ENCODE measurements at places on chromosomes 16 and 17.

GRCh38 chr16:424033-424622 lies 1.3 kb upstream of the RAB11FIP3 start:
- H3K36me3 ChIP-seq = peaks cover 5% of the 10 kb centered on the region
- peaks cover 19% of the 10 kb centered on the region for H3K27me3 ChIP-seq
- DNase-seq = no peak
- H3K4me1 ChIP-seq = peaks cover 20% of the 10 kb centered on the region

GRCh38 chr17:57466017-57466471 lies 209.7 kb downstream of the MSI2 start:
- peak overlapping the region; percentile 68 for H3K27ac ChIP-seq
- peaks cover 48% of the 10 kb centered on the region for H3K4me1 ChIP-seq
- H3K36me3 ChIP-seq = peaks cover 17% of the 10 kb centered on the region
- H3K27me3 ChIP-seq = no peaks in the 10 kb centered on the region
- DNase-seq = no peak
- no peak overlapping the region for H3K4me3 ChIP-seq

- DNase-seq = no peak
- H3K27ac ChIP-seq = no peak overlapping the region
- H3K36me3 ChIP-seq = no peaks in the 10 kb centered on the region
- peaks cover 91% of the 10 kb centered on the region for H3K27me3 ChIP-seq
- H3K4me3 ChIP-seq = peak overlapping the region; percentile 82
- H3K4me1 ChIP-seq = peaks cover 5% of the 10 kb centered on the region
Measured at GRCh38 chr17:52156576-52157570, 1.6 kb downstream of the CA10 start.

DNA sequence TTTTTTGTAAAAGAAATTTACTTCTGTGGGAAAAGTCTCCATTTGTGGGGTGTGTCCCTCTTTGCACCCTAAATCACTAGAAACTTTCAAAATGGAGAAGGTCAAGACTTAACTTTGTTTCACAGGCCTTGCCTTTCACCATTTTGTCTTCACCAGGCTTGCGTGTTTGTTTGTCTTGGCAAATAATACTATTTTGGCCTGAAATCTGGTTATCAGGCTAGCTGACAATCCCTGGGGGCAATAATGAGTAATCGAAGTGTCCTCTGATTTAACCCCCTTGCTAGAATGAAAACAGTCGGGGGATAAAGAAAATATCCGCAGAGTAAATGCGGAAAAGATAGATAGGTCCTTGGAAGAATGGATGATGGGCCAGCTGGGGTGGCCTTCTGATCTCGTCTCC lies 34.5 kb downstream of the SLC39A11 start:
- H3K4me3 ChIP-seq = no peak overlapping the region
- no peaks in the 10 kb centered on the region for H3K27me3 ChIP-seq
- no peaks in the 10 kb centered on the region for H3K4me1 ChIP-seq

GRCh38 chr17:6660101-6660500 lies 8.5 kb downstream of the C17orf100 start:
- no peaks in the 10 kb centered on the region for H3K36me3 ChIP-seq
- H3K4me1 ChIP-seq = peaks cover 5% of the 10 kb centered on the region
- H3K27ac ChIP-seq = no peak overlapping the region
- DNase-seq = no peak
- peaks cover 57% of the 10 kb centered on the region for H3K27me3 ChIP-seq

DNA sequence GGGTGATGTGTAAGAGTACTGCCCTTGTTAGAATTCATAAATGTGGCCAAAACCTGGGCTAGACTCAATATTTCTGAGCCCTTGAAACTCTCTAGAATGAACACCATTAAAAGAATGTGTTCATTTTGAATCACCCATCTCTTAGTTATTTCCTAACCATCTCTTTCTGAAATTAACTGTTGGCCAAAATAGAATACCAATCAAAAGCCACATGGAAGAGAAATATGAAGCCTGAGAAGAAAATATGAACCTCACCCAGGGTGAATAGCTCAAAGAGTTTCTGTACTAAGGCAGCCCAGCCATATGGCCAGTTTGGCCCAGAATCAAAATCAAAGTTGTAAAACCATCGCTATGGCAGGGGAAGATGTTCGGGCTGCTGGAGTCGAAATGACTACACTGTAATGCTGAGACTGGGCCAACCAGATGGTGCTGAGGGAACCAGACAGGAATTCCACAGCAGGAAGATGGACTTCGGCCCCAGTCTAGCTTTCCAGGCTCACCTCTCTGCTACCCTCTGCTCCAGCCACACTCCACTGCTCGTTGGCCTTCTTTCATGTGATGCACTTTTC lies 154.3 kb upstream of the ZFHX3 start:
- H3K4me1 ChIP-seq = peaks cover 12% of the 10 kb centered on the region
- no peak for DNase-seq
- H3K27ac ChIP-seq = no peak overlapping the region
- H3K27me3 ChIP-seq = peaks cover 13% of the 10 kb centered on the region
- no peaks in the 10 kb centered on the region for H3K36me3 ChIP-seq

DNA sequence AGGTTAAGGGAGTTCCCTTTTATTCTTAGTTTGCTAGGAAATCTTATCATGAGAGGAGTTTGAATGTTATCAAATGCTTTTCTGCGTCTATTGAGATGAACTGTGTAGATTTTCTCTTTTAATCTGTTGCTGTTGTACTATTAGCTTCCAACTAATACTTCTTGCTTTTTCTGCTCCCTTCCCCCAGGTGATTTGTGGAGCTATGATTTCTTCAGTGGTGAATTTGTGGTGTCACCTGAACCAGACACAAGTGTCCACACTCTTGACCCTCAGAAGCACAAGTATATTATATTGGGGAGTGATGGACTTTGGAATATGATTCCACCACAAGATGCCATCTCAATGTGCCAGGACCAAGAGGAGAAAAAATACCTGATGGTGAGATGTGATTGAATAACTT lies 29.9 kb upstream of the BCAS3 start:
- no peak for DNase-seq
- H3K4me1 ChIP-seq = no peaks in the 10 kb centered on the region
- peaks cover 30% of the 10 kb centered on the region for H3K36me3 ChIP-seq
- H3K27me3 ChIP-seq = no peaks in the 10 kb centered on the region
- H3K27ac ChIP-seq = no peak overlapping the region

GRCh38 chr17:82479602-82480001 lies 21.1 kb downstream of the NARF start:
- no peak overlapping the region for H3K27ac ChIP-seq
- no peak overlapping the region for H3K4me3 ChIP-seq
- H3K27me3 ChIP-seq = no peaks in the 10 kb centered on the region
- no peaks in the 10 kb centered on the region for H3K4me1 ChIP-seq

- peak overlapping the region; percentile 95 for H3K27ac ChIP-seq
- H3K36me3 ChIP-seq = peaks cover 13% of the 10 kb centered on the region
Measured at GRCh38 chr16:85354686-85355514, 242.6 kb upstream of the CIBAR2 start.

- peaks cover 13% of the 10 kb centered on the region for H3K27me3 ChIP-seq
- H3K4me1 ChIP-seq = peaks cover 26% of the 10 kb centered on the region
- H3K4me3 ChIP-seq = peak overlapping the region; percentile 72
- no peaks in the 10 kb centered on the region for H3K36me3 ChIP-seq
Measured at GRCh38 chr17:1996800-1997288, 28.3 kb downstream of the RTN4RL1 start.

- peaks cover 9% of the 10 kb centered on the region for H3K4me1 ChIP-seq
- DNase-seq = no peak
- H3K4me3 ChIP-seq = no peak overlapping the region
- no peaks in the 10 kb centered on the region for H3K27me3 ChIP-seq
Measured at GRCh38 chr17:78962345-78962983, 17.3 kb downstream of the LGALS3BP start.

DNA sequence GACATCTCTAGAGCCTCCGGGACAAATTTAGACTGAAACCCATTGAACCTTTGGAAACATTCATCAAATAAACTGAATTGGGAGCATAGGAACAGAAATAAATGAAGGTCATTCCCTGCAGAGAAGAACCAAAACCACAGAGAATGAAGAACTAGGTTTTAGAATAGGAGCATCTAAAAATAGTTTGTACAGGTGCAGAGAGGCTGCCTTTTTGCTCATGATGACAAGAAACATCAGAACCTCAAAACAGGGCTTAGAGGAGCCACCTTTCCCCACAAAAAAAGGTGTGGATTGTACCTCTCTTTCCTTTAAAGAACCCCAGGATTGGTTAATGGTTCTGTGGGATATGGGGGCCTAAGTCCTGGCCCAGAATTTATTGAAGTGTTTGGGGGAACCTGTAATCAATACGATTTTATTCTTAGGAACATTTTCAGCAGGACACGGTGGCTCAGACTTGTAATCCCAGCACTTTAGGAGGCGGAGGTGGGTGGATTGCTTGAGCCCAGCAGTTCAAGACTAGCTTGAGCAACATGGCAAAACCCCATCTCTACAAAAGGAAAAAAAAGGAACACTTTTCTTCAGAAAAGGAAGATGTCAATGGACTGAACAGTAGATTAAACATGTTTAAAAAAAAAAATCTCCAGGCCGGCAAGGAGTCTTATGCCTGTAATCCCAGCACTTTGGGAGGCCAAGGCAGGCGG lies 37.7 kb upstream of the SLC47A1 start:
- no peak for DNase-seq
- no peaks in the 10 kb centered on the region for H3K36me3 ChIP-seq
- no peaks in the 10 kb centered on the region for H3K27me3 ChIP-seq
- H3K27ac ChIP-seq = no peak overlapping the region
- H3K4me3 ChIP-seq = no peak overlapping the region

GRCh38 chr16:89917773-89918452 lies 749 bp upstream of the MC1R start:
- no peaks in the 10 kb centered on the region for H3K36me3 ChIP-seq
- no peak for DNase-seq
- H3K27me3 ChIP-seq = peaks cover 22% of the 10 kb centered on the region
- H3K4me3 ChIP-seq = peak overlapping the region; percentile 76
- H3K4me1 ChIP-seq = no peaks in the 10 kb centered on the region

DNA sequence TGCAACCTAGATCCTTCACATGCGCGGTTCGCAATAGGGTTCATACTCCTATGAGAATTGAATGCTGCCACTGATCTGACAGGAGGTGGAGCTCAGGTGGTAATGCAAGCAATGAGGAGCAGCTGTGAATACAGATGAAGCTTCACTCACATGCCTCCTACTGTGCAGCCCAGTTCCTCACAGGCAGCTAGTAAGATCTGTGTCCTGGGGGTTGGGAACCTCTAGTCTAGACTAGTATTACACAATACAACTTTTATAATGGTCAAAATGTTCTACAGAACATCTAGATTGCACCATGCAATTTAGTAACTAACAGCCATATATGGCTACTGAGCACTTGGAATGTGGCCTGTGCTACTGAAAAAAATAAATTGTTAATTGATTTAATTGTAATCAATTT lies 26.7 kb downstream of the ABCA5 start:
- no peaks in the 10 kb centered on the region for H3K4me1 ChIP-seq
- peaks cover 13% of the 10 kb centered on the region for H3K36me3 ChIP-seq
- H3K27ac ChIP-seq = no peak overlapping the region
- H3K4me3 ChIP-seq = no peak overlapping the region
- no peak for DNase-seq
- no peaks in the 10 kb centered on the region for H3K27me3 ChIP-seq

DNA sequence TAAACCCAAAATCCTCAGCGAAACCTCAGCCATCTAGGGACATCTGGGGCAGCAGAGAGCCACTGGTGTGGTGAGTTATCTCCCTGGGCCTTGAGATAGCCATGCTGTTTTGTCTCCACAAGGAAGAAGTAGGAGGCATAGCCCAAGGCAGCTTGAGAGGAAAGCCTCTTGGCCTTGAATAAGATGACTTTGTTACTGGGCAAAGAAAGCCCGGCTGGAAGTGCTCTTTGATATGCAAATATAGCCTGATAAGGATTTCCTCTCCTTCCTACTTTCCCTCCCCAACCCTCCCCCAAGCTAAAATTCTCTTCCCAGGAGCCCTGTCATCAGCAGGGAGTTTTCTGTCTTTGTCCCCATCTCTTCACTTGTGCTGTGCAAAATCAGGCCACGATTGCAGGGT lies 694.4 kb downstream of the MAF start:
- H3K4me1 ChIP-seq = peaks cover 3% of the 10 kb centered on the region
- H3K36me3 ChIP-seq = no peaks in the 10 kb centered on the region
- no peak overlapping the region for H3K4me3 ChIP-seq
- no peak overlapping the region for H3K27ac ChIP-seq
- DNase-seq = no peak
- H3K27me3 ChIP-seq = no peaks in the 10 kb centered on the region

- no peak for DNase-seq
- H3K27me3 ChIP-seq = no peaks in the 10 kb centered on the region
- H3K27ac ChIP-seq = peak overlapping the region; percentile 96
- peak overlapping the region; percentile 22 for H3K4me3 ChIP-seq
Measured at GRCh38 chr16:1688807-1689560, 10.9 kb downstream of the JPT2 start.
